ENCODE measurements at places on chromosomes 7 and 10. TPM values are rescaled to one million over a fixed set of nuclear protein-coding genes. Genes with fewer than 3 reads are reported as not detected.

DNA sequence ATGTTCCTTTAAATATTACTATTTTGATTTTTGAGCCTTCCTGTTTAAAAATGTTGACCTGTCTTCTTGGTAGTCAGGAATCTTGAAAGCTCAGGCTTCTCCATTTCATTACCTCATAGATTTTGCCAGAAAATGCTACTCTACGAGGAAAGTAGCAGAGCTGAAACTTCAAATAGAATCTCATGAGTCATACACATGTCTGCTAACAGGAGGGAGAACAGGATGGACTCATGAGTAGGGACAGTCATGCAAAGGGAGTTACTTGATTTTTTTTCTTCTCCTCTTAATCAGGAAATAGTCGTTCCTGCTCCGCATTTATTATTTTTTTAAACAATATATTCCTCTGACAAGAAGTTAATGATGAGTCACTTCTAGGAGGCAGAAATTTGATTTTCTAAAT, 37.0 kb upstream of the MINDY3 start:
- no peaks in the 10 kb centered on the region for H3K36me3 ChIP-seq
- DNase-seq: no peak
- H3K27ac ChIP-seq: no peak overlapping the region
- H3K4me1 ChIP-seq: no peaks in the 10 kb centered on the region
- H3K27me3 ChIP-seq: peaks cover 5% of the 10 kb centered on the region

GRCh38 chr10:112981553-112981952, 31.5 kb downstream of the TCF7L2 start:
- H3K4me1 ChIP-seq: peaks cover 17% of the 10 kb centered on the region
- H3K27me3 ChIP-seq: no peaks in the 10 kb centered on the region
- H3K36me3 ChIP-seq: no peaks in the 10 kb centered on the region
- no peak overlapping the region for H3K27ac ChIP-seq

- H3K27ac ChIP-seq: no peak overlapping the region
- no peak for DNase-seq
- no peak overlapping the region for H3K4me3 ChIP-seq
- H3K36me3 ChIP-seq: no peaks in the 10 kb centered on the region
These were observed 19.1 kb downstream of the CNOT4 start for GRCh38 chr7:135490783-135491182.

PILRA gene
- total RNA-seq: 5.0 TPM

GRCh38 chr7:155640629-155641028, 3.8 kb upstream of the RBM33 start:
- H3K36me3 ChIP-seq: no peaks in the 10 kb centered on the region
- peaks cover 5% of the 10 kb centered on the region for H3K4me1 ChIP-seq
- H3K27me3 ChIP-seq: no peaks in the 10 kb centered on the region

- DNase-seq: no peak
- H3K36me3 ChIP-seq: no peaks in the 10 kb centered on the region
- H3K27ac ChIP-seq: no peak overlapping the region
- no peaks in the 10 kb centered on the region for H3K4me1 ChIP-seq
- no peaks in the 10 kb centered on the region for H3K27me3 ChIP-seq
These were observed 8.8 kb downstream of the LYZL1 start for GRCh38 chr10:29297678-29298077.

- no peak overlapping the region for H3K27ac ChIP-seq
- H3K36me3 ChIP-seq: no peaks in the 10 kb centered on the region
- H3K27me3 ChIP-seq: no peaks in the 10 kb centered on the region
- no peak overlapping the region for H3K4me3 ChIP-seq
These were observed 705.6 kb upstream of the GALNT17 start for GRCh38 chr7:70426249-70426880.

GRCh38 chr10:94349327-94349726, 13.4 kb downstream of the NOC3L start:
- no peaks in the 10 kb centered on the region for H3K27me3 ChIP-seq
- H3K4me3 ChIP-seq: no peak overlapping the region
- H3K27ac ChIP-seq: no peak overlapping the region
- no peak for DNase-seq
- H3K36me3 ChIP-seq: peaks cover 11% of the 10 kb centered on the region

DNA sequence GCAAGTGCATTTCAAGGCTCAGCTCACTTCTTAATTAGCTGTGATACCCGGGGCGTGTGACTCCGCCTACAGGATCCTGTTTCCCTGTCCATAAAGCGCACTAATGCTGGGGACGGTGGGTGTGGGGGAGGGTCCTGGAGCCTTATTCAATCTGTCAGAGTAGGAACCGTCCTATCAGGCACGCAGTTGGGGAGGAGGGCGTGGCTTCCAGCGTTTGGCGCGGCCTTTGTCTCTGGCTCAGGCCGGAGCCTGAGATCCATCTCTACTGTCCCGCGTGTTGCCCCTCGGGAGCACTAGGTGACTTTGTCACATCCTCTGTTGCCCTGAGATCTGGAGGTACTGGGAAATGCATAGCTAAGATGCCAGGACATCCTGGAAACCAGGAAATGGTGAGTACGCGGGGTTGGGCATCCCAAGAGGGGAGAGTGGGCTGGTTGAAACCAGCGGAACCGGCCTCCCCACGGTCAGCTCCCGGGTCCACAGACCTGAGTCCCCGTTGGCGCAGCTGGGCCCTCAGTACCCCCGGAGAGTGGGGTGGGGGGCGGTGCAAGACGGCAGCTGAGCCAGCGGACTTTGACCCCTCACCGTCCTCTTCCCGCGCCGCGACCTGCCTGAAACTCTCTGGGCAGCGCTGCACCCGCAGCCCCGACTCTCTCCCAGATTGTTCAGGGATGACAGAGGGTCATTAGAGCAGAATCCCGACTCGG, 104.4 kb upstream of the ZNF92 start:
- peaks cover 11% of the 10 kb centered on the region for H3K27me3 ChIP-seq
- H3K4me3 ChIP-seq: peak overlapping the region; percentile 62
- no peak for DNase-seq
- peaks cover 10% of the 10 kb centered on the region for H3K4me1 ChIP-seq

GRCh38 chr7:82317257-82317721, 126.3 kb downstream of the CACNA2D1 start:
- no peak for DNase-seq
- no peaks in the 10 kb centered on the region for H3K27me3 ChIP-seq
- H3K4me1 ChIP-seq: peaks cover 4% of the 10 kb centered on the region
- H3K36me3 ChIP-seq: no peaks in the 10 kb centered on the region
- no peak overlapping the region for H3K27ac ChIP-seq
